Activated CD4-positive, alpha-beta T cell treated with anti-CD3 and anti-CD28 coated beads for 4 hours (primary cell): ENCODE measurements at places on chromosomes 4 and X.

DNA sequence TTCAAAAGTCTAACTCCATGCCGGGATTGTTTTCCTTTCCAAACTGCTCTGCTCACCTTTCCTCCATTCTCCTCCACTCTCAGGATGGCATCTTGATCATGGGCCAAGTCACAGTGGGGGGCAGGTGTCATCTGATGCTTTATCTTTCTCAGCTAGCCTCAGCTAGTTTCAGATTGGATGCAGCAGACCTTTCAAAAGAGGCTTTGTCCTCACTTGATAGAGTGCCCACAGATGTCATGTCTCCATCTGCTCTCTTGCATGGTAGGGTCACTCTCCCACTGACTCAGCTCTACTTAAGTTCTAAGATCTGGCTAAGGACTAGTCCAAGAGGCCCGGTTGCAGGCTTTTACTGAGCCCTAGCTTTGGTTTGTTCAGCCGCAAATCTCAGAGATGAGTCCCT lies 341.8 kb upstream of the GALNT7 start:
- no peak for DNase-seq

DNA sequence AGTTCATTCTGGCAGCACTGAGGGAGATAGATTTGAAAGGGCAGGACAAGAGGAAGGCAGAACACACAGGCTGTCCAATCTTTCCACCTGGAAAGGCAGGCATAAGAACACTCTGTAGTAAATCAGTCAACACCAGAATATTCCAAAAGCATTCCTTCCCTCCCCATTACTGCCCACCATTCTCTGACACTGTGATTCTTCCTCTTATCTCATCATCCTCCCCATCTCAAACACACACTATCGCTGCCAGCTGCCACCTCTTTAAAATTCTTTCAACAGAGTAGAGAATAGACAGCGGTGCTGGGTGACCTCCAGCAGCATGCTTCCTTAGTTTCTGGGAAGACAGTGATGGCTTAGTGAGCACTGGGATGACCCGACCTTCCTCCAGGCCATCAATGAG lies 53.7 kb upstream of the MYOZ2 start:
- DNase-seq, result no peak

DNA sequence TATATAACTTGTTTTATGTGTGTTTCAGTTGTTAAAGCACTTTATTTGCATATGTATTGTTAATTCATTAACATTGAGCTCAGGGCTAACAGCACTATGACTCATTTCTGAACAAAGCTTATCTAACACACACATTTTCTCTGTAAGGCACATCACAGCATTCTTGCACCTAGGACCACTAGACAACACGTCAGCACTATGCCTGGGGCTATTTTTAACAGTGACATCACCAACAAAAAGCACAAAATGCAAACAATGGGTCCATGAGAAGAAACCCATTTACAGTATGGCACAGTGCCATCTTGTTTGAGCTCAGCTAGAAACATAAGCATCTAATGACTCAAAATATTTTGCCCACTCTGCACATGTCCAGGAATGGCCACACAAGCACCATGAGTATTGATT lies 124.4 kb downstream of the RELL1 start:
- no peak for DNase-seq

DNA sequence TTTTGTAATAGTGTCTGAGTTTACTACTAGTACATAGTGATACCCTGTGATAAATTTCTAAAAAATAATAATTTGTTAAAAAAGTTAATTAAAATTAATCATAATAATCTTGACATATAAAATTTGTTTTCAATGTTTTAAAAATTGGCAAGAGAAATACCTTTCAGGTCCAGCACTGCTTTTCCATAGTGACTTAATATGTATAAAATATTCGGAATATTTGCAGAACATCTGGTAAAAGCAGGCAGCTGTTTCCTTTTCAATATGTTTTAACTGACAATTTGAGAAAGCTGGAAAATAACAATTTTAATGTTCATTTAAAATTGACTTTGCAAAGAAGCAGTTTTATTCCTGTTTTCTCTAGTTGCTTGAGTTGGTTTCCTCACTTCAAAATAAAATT lies 17.6 kb upstream of the GK2 start:
- DNase-seq, result no peak

DNA sequence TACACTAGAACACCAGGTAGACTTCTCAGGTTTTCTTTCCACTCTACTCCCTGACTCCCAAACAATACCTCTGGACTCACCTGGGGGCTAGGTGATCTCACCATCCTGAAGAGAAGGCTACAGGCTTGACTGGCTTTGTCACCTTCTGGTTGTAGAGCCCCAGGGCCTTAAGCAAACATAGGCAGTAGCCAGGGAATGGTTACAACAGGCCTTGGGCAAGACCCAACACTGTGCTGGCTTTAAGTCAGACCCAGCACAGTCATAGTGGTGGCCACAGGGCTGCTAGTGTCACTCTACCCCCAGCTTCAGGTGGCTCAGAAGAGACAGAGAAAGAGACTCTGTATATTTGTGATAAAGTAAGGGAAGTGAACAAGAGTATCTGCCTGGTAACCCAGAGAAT lies 118.1 kb upstream of the EMCN start:
- no peak for DNase-seq

GRCh38 chr4:150229520-150229919 lies 151.3 kb downstream of the DCLK2 start:
- no peak for DNase-seq

DNA sequence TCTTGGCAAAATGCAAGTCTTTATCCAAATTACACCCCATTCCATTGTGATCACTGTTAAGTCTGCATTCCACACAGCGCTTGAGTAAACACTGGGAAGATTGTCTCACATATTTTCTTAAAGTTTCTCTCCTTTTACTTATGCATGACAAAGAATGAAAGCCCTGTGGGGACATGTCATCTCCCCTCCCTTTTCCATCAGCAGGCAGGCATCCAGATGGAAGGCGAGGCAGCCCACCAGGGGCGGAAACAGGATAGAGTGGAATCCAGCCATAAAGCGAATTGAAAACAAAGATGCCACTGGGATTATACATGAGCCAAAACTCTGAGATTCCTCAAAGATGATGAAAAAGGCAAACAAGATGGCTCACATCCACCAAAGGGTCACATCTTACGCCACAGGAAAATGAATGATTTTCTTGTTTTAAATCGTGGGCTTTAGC lies 78.2 kb downstream of the AFAP1 start:
- no peak for DNase-seq

DNA sequence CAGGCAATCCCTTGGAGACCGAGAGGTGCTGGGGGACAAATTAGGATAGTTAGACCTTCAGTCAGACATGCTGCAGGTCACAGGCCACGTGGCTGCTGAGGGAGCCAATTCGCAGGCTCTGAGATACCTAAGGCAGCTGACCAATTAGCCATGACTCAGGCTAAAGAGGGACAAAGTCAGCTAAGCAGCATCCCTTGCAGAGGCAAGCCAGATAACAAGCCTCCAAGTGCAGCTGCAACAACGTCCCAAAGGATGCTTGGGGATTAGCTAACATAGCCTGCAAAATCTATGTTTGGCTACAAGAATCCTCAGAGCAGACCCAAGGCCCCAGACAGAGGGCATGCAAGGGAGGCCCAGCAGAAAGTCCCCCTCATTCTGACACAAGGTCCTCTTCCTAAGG lies 93.5 kb downstream of the SEL1L3 start:
- DNase-seq, result no peak

DNA sequence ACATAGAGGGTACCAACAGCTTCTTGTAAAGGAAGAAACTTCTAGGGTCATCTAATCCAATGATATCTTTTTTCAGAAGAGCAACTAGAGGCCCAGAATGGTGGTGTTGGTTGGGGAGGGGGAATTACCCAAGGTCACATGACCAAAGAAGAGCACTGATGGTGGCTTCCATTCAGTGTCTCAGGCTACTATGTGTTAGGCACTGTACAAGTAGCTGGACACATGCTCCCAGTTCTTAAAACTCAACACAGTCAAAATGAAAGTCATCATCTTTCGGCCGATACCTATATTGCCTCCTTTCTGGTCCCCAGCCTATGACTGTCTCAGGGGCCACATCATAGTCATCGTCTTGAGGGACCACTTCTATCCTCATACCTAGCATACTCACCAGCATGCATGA lies 88.1 kb downstream of the ARHGAP6 start:
- DNase-seq, result no peak

- no peak for DNase-seq
Observed at GRCh38 chrX:39614680-39614998, 483.1 kb downstream of the BCOR start.

DNA sequence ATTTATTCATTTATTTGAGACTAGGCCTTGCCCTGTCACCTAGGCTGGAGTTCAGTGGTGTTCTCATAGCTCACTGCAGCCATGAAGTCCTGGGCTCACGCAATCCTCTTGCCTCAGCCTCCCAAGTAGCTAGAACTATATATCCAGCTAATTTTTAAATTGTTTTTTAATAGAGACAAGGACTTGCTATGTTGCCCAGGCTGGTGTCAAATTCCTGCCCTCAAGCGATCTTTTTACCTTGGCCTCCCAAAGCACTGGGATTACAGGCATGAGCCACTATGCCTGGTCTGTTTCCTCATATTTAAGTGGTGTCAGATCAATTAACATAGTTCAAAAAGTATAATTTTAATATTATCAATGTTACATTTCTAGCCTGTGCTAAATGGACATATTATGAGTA lies 68.5 kb downstream of the AFF1 start:
- no peak for DNase-seq

DNA sequence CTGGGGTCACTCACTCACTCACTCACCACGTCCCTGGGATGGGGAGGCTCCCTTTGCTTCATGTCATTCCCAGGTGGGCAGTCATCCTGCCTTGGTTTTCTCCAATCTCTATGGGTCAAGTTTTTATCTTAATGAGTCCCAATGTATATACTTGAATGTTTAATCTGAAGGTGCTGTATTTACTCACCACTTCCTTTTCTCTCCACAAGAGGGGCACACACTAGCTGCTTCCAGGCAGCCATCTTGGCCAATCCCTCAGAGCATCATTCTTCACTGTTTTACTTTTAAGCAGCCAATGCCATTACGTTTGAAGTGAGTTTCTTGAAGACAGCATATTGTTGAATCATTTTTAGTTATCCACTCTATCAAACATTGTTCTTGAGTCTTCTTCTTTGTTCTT lies 153.4 kb upstream of the ARSJ start:
- DNase-seq, result no peak

DNA sequence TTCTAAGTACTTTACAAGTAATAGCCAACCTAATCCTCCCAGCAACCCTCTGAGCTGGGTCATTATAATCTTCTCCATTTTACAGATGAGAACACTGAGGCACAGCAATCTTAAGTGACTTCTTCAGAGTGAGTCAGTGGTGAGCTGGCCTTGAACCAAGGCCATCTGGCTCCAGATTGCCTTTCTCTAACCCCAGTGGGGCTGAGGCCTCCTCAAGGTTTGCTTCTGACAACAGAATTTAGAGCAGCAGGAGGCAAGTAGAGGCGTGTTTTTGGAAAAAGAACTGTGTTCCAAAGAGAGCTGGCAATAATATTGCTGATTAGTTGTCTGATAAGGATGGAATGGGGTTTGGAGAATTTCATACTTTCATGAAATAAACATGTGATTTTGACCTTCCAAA lies 41.2 kb downstream of the PIR start:
- DNase-seq, result no peak

- no peak for DNase-seq
Observed at GRCh38 chr4:5500165-5500564, 208.2 kb downstream of the EVC2 start.

DNA sequence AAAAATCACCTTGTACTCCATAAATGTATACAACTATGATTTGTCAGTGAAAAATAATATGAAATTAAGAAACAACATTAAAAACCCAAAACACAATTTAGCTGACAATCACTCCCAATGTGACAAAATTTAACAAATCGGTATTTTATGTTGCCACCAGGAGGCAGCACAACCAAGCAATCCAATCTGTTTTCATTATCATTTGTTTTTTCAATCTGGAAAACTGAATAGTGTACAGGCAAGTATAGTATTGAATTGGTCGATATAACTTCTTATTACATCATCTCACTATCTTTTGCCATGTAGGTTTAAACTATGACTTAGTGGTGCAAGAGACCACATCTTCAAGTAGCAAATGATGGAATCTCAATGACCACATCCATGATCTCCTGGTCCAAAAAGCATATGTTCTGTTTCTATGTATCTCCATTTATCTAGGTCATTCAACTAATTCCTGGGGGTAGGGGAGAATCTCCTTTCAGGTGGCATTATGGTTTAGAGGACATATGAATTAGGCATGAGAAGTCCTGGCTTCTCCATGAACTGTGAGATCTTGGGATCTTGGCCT lies 112.9 kb upstream of the AGA start:
- no peak for DNase-seq

- no peak for DNase-seq
Observed at GRCh38 chr4:20643631-20644030, 56.6 kb upstream of the PACRGL start.

- peak; percentile 6 for DNase-seq
Observed at GRCh38 chr4:4524364-4524763, 17.5 kb downstream of the STX18 start.

GRCh38 chr4:87216469-87216868 lies 3.9 kb downstream of the KLHL8 start:
- DNase-seq, result no peak

DNA sequence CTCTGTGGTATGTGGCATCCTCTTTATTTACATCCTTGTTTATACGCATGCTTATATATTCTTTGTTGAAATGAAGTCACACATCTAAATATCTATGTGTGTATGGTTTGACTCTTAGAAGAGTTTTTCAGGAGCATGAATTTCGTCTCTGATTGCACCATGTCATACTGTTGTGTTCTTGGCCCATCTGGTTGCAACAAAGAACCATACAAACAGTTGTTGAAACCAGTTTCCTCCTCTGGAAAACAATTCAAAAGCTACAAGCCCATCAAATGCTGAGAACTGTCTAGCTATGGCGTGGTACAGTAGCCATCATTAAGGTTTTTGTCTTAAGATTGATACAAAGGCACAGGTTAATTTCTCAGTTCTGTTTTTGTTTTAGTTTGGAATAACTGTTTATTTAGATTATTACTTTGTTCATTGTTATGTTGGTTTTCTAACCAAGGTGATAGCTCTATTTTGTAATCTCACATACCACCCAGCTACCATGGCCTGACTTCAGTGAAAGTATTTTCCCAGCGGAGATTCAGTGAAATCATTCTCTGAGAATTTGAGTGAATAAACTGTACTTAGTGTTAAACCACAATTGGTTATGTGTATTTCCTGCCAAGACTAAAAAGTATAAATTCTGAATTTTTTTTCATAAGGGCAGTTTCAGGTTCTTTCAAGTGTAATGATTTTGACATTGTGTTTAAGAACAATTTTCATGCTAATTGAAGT lies 91.0 kb downstream of the ARHGAP24 start:
- no peak for DNase-seq

- no peak for DNase-seq
Observed at GRCh38 chrX:115693476-115693875, 132.5 kb downstream of the PLS3 start.
